ENCODE measurements at places on chromosomes 11 and 22.

DNA sequence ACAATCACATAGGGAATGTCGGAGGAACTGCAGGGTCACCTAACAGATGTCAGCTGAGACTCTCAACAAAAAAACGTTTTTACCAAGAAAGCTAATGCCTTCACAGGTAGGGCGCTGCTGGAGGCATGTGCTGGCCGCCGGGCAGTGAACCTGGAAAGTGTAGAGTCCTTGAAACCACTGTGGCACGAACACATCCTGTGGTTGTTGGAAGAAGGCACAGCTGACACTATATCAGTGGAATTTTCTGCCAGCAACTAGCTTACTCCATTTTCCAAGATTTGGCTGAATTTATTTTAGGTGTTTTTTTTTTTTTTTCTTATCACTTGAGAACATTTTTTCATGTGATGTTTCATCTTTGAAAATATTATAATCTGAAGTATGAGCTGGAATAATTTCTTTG is 14.2 kb downstream of the TRMU start:
- DNase-seq: no peak

GRCh38 chr11:117643606-117644300 is 153.3 kb downstream of the DSCAML1 start:
- no peak for DNase-seq

DNA sequence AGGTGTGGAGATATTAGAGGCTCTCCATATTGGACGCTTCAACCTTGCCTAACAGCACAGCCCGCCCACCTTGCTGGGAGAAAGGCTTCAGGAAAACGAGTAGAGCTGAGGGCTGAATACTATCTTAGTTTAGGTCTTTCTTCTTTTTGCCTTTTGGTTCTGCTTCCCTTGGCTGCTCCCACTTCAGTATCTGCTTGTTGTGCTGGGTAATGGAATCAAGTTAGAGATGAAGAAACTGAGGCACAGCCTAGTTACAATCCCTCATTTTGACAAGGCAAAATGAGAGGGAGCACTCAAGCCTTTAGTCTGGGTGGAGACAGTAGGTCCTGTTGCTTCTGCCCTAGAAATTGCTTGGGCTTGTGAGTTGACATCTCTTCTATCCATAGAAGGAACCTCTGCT is 41.3 kb upstream of the HSD17B12 start:
- DNase-seq: no peak

GRCh38 chr11:108975641-108976071 is 310.8 kb downstream of the DDX10 start:
- no peak for DNase-seq

GRCh38 chr11:131491503-131491902 is 121.1 kb downstream of the NTM start:
- DNase-seq: no peak

DNA sequence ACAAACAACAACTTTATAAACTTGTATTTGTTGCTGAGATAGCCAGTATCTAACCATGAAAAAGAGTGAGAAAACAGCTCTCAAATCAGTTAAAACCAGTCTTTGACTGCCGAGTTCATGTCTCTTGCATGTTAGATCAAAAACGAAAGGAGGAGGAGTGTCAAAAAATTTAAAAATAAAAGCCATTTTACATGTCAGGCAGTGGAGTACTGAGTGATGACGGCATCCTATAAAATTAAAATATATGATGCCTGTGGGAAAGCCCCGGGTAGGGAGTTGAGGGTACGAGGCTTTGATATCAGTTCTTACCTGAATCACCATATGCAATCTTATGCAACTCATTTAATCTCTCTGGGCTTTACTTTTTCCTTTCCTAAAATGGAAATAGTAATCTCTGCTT is 117.3 kb downstream of the ETS1 start:
- no peak for DNase-seq
